ENCODE measurements at places on chromosomes 7 and 10. TPM values are rescaled to one million over a fixed set of nuclear protein-coding genes. Genes with fewer than 3 reads are reported as not detected.

The VKORC1L1 gene
- 10.8 TPM for total RNA-seq

The FKBP6 gene
- total RNA-seq = not detected

- DNase-seq = no peak
These were observed 137.7 kb downstream of the PRPF18 start for GRCh38 chr10:13724484-13724883.

The GBX1 gene
- total RNA-seq = not detected

- no peak for DNase-seq
These were observed 13.4 kb upstream of the DNAAF5 start for GRCh38 chr7:713139-713457.

Measured in T-cell (primary cell).